NCI-H2227 treated with DMSO at 0.1 percent for 48 hours (cell line): ENCODE measurements at places on chromosomes 6 and 20.

- DNase-seq: no peak
Measured at GRCh38 chr20:21388566-21388965, 8.8 kb downstream of the NKX2-4 start.

DNA sequence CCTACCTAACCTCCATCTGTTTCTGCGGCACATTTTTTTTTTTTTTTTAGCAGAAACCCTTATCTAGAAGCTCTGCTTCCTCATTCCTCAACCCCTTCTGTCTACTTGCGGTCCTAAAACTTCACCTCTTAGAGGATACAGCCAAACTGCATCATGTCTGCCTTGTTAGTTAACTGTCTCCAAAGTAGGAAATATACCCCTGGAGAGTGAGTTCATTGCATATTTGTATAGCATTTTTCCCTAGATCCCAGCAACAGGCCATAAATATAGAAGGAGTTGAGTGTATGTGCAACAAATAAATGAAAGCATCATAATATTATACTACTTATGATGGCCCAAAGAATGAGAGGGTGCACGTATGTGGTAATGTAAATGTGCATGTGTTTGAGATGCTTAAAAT is 1288.6 kb upstream of the GJE1 start:
- no peak for DNase-seq

GRCh38 chr6:1285556-1285955 is 26.3 kb upstream of the FOXQ1 start:
- no peak for DNase-seq

DNA sequence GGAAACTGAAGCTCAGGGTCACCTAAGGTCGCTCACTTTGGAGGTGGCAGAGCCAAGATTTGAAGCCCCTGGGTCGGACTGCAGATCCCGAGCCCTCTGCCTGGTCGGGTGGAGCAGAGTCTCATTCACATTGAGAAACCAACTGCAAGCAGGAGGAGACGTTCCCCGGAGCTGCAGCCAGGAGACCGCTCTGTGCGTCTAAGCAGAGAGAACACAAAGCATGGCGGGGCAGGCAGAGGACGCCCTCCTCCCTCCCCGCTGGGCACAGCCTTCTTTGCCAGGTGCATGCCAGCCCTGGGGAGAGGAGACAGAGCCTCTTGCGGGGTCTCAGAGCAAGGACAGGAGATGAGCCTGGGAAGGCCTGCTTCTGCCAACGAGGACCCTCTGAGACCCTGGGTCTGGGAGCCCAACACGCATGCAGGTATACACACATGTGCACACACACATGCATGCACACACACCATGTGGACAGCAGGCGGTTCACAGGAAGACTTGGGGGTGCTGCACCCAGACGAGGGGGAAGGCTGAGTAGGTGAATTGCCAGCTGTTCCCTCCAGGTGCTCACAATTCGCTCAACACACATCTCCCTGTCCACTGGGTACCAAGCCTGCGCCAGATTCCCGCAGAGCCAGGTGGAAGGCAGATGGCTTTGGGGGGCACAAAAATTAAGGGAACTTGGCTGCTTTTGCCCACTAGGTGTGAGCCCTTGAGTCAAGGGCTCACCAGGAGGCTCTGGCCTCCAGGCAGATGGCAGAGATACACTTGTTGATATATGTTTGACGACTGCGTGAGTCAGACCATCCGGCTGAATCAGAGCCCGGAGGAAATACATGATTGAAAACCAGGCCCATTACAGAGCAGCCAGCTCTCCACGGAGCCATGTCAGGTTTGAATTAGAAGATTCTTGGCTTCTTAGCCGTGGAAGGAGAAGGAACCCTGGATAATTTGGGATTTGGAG is 5.5 kb upstream of the NTSR1 start:
- no peak for DNase-seq

- DNase-seq: no peak
Measured at GRCh38 chr20:50876816-50877215, 54.4 kb downstream of the ADNP start.

DNA sequence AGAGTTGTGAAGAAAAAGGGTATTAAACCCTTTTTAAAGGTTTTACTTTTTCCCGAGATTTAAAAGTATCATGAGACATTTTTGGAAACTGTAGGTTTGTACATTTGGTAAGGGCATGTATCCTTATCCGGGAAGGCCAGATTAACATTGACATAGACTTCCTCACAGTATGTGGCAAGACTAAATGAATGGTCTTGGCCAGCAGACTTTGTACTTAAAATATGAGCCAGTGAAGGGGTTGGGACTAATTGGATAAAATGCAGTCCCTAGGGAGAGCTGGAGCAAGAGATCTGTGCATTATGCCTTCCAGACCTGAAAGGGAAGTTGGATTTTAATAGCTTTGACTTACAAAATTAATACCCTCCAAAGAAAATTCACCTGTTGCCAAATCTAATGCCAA is 60.4 kb upstream of the CCN2 start:
- no peak for DNase-seq

DNA sequence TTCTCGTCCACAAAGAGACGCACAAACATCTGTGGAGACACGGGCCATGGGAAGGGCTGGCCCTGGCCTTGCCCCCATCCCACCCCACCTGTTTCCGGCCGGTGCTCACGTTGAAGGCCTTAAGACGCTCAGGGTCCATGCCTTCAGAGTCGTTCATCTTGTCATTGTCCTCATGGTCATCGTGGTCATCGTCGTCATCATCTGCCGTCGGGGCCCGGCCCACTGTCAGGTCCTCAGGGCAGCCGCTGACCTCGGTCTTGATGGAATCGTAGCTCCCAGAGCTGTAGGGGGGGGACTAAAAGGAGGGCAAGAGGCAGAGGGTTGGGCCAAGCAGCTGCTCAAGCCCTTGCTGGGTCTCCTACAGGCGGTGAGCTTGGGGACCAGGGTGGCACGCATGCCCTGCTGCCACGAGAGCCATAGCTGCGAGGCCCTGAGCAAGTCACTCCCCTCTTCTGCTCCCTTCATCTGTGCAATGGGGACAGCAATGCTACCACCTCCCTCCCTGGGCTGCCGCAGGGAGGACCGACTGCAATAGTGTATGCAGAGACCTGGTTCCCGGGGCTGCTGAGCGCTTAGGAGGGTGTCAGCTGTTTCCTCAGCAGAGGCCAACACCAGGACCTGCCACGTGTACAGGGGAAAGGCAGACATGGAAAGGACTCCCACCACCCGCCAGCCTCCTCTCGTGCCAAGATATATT is 95.5 kb downstream of the ASXL1 start:
- DNase-seq: no peak

DNA sequence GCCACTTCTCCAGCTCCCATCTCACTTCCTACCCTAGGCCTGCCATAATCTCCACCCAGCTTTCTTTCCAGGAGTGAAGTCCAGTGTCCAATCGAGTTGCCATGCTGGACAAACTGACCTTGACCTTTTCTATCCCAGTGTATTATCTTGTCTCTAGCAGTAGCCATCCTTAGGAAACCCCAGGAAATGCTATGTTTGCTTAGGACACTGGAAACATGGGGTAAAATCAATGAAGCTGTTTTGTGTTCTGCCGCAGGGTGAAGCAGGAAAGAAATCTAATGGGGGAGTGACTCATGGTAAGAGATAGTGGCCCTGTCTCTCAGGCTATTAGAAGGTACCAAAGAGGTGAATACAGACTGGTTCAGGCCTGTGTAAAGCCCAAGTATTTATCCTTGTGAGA is 1110.1 kb upstream of the FLRT3 start:
- no peak for DNase-seq

DNA sequence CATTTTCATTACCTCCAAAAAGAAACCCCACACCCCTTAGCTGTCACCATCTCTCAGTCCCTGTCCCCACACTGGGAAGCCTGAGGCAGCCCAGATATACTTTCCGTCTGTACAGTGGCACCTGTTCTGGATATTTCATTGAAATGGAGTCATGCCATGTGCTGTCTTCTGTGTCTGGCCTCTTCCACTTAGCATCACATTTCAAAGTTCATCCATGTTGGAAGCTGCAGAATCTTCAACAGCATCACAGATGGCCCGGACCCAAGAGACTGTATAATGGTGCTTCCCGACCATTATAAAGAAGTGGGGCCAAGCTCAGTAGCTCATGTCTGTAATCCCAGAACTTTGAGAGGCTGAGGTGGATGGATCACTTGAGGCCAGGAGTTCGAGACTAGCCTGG is 58.4 kb downstream of the DLGAP4 start:
- DNase-seq: no peak

GRCh38 chr6:54970337-54970736 is 123.8 kb downstream of the FAM83B start:
- DNase-seq: no peak

- DNase-seq: no peak
Measured at GRCh38 chr6:43499028-43499815, 10.9 kb downstream of the LRRC73 start.

- DNase-seq: no peak
Measured at GRCh38 chr6:41097467-41098090, 24.8 kb downstream of the NFYA start.

GRCh38 chr20:11387189-11387754 is 530.4 kb upstream of the BTBD3 start:
- no peak for DNase-seq

GRCh38 chr6:7494638-7495037 is 46.8 kb upstream of the DSP start:
- no peak for DNase-seq

DNA sequence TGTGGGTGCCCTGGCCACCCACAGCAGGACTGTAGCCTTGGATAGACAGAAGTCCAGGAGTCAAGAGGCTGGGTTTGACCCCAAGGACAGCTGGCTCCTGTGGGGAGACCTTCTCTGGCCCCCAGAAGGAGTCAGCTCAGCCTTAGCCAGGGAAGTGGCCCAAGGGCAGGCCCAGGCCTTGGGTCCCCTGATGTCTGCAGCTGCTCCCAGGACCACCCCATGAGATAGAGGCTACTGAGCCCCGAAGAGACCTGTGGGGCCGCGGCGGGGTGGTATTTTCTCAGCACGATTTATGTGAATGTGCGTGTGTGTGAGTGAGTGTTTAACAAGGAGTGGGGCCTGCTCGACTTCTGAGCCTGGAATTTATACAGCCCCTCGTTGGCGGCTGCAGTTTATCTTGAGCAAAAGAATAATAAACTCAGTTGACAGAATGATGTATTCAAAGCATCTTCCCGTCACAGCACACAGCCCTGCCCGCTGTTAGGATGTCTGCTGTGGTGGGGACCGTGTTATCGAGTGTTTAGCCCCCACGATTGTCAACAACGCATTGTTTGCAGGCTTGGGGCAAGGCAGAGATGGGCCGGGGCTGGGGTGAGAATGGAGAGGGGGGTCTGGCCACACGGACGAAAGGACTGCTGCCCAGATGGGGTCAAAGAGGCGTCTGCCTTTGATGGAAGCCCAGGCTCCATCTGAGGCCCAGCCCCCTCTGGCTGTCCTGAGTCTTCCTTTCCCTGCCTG is 163.3 kb downstream of the VEGFA start:
- no peak for DNase-seq

DNA sequence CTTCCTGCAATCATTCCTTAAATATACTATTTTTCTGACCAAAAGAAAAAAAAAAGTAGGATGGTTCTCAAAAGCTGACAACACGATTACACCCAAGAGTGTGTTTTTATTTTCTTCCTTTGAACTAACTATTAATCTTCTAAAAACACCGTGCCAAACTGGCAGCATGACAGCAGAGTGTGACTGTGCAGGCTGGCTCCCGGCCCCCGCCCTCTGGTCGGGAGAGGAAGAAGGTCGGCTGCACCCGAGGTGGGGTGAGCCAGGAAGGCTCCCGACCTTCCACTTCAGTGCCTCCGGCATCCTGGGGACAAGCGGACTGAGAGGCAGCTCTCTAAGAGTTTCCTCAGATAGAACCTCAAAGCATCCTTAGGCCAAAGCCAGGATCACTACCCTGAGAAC is 29.2 kb downstream of the SLC22A23 start:
- no peak for DNase-seq

DNA sequence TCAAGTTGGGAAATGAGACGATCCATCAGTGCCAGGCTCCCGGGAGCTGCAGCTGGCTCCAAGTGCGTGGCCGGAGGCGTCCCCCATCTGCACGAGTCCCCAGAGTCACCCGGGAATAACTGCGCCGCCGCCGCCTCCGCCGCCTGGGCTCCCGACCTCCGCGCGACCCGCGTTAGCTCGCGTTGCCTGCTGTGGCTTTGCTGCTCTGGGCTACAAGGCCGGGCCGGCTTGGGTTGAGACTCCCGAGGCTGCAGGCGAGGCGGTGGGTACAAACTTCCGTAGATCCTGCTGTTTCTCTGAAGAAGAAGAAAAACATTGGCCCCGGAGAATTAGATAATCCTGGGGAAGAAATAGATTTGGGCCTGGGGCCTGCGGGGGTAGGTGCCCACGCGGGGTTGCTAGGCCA is 7.4 kb upstream of the LAMP5 start:
- no peak for DNase-seq

DNA sequence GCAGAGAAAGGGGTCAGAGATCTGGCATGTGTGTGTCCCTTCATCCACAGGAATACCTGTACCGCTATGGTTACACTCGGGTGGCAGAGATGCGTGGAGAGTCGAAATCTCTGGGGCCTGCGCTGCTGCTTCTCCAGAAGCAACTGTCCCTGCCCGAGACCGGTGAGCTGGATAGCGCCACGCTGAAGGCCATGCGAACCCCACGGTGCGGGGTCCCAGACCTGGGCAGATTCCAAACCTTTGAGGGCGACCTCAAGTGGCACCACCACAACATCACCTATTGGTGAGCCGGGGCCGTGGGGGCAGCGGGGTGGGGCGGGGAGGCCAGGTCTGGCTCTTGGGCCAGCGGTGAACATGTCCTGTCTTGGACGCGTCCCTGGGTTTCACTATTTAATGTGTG is 1.1 kb downstream of the MMP9 start:
- DNase-seq: no peak

DNA sequence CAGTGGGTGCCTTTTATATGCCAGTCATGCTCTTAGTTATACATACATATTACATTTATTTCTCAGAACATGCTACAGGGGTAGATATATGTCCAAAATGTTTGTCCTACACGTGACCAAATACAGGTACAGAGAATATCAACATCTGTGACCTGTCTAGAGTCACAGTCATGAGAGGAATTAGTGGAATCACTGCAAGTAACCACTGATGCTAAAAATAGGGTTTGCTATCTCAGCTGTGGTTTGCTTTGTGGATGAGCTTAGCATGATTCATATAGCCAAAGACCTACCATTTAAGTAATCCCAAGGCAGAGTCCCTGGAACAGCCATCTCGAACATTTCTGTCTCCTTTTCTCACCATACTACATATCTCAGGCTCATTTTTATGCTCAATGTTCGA is 32.3 kb downstream of the GSTA3 start:
- no peak for DNase-seq
